ENCODE measurements at places on chromosomes 11 and 22.
A peak's percentile ranks its signal among the peaks of the same experiment; 100 is the strongest.

GRCh38 chr11:47010179-47010578 is 73.6 kb downstream of the CSTPP1 start:
- no peak for DNase-seq

- no peak for DNase-seq
Measured at GRCh38 chr11:33475993-33476392, 218.8 kb downstream of the HIPK3 start.

GRCh38 chr22:30838111-30838510 is 130.5 kb downstream of the MORC2 start:
- DNase-seq = no peak

DNA sequence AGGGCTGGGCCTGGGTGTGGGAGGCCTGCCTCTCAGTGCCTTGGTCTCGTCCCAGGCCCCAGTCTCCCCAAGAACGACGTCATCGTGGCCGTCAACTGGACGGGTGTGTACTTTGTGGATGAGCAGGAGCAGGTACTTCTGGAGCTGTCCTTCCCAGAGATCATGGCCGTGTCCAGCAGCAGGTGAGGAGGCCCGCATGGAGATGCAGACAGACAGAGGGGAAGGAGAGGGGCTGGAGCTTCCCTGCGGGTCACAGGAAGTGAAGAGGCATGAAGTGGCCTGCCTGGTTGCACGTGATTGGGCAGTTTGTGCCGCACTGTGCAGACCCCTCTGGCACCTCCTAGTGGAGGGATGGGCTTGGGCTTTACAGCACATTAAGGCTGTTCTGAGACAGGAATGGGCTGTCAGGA is 70.4 kb downstream of the MYO7A start:
- DNase-seq = peak; percentile 21

GRCh38 chr22:50319503-50319951 is 7.3 kb downstream of the DENND6B start:
- DNase-seq = no peak

- no peak for DNase-seq
Measured at GRCh38 chr11:71223081-71223405, 29.3 kb downstream of the SHANK2 start.

DNA sequence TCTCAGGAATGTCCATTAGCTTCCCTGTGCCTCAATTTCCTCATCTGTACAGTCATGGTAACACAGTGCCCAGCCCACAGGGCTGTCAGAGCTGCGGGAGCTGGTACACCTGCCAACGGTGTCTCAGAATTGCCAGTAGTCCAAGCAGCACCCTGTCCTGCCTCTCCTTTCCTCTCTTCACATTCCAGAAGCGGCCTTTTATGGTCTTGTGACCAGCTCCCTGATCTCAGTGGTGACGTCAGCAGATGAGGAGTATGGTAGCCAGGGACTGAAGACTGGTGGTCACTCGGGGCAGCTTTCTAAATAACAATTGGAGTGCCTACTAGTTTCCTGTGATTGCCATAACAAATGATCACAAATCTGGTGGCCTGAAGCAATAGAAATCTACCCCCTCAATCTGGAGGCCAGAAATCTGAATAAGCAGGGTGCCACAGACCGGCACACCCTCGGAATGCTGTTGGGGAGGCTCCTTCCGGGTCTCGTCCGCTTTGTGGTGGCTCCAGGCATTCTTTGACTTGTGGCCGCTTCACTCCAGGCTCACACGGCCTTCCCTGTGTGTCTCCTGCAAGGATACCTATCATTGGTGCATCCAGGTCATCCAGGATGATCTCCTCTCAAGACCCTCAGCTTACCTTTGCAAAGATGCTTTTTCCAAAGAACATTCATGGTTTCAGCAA is 2.1 kb downstream of the FADD start:
- no peak for DNase-seq

DNA sequence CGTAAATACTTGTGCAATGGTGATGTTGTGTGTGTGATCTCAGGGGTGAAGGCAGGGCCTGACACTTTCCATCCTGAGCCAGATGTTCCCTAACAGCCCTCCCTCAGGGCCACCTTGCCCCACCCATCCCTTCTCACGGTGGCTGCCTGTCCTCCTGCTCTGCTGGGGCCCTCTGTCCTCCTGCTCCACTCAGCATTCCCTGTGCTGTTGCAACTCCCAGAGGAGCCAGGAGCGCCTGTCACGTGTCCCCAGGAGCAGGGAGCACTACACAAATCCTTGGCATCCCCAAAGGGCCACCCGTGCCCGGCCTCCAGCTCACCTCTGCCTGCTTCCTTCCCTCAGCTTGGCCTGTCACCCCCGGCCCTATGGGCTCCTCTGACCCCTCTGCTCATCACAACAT is 10.2 kb upstream of the CSNK1E start:
- no peak for DNase-seq

DNA sequence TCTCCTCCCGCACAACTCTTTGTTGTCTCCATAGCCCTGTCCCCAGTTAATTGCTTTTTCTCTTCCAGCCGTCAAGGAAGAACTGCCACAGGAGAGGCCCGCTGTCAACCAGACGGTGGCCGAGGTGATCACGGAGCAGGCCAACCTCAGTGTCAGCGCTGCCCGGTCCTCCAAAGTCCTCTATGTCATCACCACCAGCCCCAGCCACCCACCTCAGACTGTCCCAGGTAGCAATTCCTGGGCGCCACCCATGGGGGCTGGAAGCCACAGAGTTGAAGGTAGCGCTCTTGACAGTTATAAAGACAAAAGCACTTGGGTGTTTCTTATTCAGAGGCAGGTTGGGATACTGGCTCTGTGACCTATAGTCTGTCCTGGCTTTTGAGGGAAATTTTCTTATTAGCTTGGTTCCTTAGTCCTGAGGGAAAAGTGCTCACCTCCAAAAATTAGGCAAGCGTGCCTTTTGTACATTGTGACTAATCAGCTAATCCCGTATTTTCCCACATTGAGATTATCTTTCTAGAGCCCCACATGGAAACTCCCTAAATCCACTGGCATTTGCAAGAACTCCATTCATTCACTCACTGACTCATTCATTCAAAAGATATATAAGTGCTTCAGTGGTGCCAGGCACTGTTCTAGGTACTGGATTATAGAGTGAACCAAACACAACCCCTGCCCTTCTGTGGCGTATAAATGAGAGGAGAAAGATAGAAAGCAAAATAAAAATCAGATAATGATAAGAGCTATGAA is 65.9 kb downstream of the KREMEN1 start:
- DNase-seq = no peak

DNA sequence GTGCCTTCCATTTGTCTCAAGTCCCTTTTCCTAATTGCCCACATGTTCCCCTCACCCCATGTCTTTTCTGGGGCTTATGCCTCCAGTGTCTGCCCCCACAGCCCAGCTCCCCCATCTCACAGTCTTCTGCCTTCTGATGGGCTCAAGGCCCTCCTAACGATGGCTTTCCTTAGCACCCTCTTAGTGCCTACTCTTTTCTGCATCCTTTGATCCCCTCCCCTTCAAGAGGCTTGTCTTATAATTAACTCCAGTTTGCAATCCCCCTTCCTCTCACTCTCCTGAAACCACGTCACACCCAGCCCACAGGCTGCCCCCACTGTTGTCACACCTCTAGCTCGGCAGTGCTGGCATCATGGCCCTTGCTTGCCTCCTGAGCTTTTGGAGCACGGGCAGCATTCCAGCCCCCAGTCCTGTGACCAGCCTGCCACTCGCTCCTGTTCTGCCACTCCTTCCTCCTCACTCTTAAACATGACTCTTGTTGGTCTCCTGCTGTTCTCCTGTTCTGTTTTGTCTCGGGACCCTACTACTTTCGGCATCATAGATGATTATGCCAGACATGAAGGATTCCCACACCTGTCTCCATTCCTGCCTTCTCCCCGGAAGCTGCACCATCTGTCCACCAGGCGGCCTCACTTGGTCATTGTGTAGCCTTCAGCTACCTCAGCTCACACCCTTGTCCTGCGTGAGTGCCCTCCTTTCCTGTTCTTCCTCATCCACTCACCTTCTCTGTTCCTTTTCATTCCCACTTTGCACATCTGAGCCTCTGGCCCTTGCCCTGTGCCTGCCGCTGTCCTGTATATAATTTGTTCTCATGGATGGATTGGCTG is 26.1 kb downstream of the UBE2L3 start:
- DNase-seq = no peak

DNA sequence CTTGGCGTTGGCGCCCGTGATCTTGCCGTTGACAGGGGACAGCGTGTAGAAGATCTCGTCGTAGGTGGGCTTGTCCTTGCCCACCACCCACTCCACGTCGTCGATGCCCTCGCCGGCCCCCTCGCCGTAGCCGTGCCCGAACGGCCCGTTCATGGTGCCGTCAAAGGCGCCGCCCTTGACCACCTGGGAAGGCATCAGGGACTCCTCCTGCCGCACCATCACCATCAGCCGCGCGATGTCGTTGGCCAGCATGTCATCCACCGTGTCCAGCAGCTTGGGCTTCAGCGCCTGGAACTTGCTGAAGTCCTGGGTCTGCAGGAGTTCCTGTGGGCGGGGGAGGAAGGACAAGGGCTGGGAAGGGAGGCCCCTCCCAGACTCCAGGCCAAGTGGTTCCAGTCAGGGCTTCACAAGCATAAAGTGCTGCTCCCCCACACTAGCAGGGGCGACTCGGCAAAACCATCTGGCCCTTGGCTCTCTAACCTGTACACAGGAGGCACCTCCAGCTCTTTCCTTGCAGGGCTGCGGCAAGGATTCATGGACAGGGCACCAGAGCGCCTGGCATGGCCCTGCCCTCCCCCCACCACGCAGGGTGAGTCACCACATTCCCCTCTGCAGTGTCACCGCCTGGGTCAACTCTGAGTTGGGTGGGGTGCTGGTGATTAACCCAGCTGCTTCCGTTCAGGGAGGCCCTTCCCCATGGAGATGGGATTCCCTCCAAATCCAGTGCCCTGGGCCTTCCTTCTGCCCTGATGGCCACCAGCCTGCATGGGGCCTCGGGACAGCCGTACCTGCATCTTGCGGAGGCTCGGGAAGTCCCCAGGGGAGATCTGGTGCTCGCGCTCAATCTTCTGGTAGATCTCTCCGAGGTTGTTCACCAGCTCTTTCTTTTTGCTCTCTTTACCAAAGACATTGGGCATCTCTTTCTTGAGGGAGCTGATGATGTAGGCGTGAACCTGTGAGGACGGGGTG is 10.4 kb upstream of the CDC42BPG start:
- peak; percentile 85 for DNase-seq

- no peak for DNase-seq
Measured at GRCh38 chr11:121344824-121345223, 52.3 kb downstream of the SC5D start.

- DNase-seq = no peak
Measured at GRCh38 chr11:120462825-120463224, 48.7 kb upstream of the GRIK4 start.

DNA sequence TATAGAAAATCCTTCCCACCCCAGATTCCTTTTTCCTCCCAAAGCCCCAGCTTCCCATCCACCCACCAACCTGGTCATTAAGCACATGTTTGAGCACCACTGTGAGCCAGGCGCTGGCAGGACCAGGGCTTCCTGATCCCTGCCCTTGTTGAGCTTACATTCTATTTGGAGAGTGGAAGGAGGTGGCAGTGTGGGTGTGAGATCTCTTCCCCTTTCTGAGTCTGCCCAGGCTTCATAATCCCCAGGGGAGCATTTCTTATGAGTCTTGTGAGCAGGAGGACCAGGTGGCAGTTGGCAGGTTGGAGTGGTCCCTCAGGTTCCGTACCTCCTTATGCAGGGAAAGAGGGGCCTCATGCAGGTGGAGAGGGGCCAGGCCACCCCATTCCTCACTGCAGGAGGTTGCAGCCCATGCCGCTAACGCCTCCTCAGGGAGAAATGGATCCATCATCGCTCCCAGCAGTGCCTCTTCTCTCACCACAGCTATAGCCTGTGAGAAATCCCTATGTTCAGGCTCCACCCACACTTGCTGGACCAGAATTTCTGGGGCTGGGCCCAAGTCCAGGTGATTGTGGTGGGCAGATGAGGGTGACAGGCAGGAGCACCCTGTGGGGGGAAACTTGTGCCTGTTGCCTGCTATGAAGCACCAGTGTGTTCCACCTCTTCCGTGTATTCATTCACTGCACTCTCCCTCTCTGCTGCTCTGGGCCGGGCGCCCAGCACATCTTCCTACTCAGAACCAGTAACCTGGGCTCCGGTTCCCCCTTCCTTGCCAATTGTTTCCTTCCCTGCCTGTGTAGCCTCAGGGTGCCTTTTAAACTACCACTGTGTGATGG is 23.5 kb downstream of the UBE2L3 start:
- DNase-seq = no peak

GRCh38 chr11:122028545-122028944 is 87.5 kb downstream of the BLID start:
- no peak for DNase-seq

- DNase-seq = no peak
Measured at GRCh38 chr11:116534270-116534975, 238.4 kb downstream of the BUD13 start.

GRCh38 chr11:83713708-83714107 is 427.5 kb upstream of the CCDC90B start:
- DNase-seq = peak; percentile 31

- no peak for DNase-seq
Measured at GRCh38 chr22:35257002-35257320, 332 bp upstream of the HMGXB4 start.

- DNase-seq = no peak
Measured at GRCh38 chr22:29512031-29512430, 32.0 kb downstream of the NEFH start.

DNA sequence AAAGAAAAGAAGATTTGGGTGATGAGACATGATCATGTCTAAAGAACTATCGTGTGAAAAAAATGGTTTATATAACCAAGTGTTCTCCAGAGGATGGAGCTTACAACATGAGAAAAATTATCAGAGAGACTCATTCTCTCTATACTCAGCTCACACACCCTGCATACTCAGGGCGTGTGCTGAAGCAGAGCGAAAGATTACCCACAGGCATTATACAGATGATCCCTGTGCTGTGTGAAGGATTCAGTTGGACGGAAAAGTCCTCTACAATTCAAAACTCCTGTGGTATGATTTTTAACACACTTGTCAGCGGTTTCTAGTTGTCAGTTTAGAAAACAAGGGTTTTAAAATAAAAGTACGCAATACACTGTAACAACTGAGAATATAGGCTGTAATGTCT is 267.3 kb downstream of the DLG2 start:
- DNase-seq = no peak

DNA sequence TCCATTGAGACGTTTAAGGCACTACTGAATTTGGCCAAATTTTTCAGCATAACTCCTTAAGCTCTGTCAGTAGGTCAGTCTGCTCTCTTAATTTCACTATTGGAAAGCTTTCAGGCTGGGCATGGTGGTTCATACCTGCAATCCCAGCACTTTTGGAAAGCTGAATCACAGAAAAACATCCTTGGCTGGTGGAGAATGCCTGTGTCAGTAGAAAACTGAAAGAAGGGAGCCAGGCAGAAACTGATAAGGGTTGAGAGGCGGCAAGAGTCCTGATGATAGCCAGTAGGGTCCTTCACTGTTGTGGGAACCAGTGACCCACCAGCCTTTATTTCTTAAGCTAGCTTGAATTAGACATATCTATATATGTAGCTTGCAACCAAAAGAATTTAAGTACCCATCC is 22.6 kb downstream of the NEU3 start:
- no peak for DNase-seq

GRCh38 chr11:58316142-58316541 is 42.7 kb downstream of the OR5B17 start:
- no peak for DNase-seq

Measured in omental fat pad (tissue), 4 donors.